ENCODE measurements at places on chromosomes 5 and 9.
A peak's percentile ranks its signal among the peaks of the same experiment; 100 is the strongest.

DNA sequence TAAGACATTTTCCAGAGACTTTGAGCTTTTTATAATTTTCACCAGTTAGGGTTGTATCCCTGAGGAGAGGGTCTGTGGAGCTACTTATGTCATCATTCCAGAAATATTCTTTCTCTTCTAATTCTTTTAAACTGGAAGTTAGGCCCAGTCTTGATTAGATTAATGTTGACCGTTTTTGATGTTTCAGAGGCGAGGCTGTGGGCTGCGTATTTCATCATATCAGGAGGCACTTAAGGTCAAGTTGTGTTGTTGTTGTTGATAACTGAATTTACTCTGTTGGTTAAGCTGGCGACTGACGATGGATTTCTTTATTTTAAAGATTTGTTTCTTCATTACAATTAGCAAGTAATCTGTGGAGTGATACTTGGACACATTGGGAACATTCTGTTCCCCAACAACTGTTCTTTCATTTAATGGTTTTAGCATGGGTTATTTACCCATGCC, 20.1 kb downstream of the IPO11 start:
- DNase-seq, result no peak

DNA sequence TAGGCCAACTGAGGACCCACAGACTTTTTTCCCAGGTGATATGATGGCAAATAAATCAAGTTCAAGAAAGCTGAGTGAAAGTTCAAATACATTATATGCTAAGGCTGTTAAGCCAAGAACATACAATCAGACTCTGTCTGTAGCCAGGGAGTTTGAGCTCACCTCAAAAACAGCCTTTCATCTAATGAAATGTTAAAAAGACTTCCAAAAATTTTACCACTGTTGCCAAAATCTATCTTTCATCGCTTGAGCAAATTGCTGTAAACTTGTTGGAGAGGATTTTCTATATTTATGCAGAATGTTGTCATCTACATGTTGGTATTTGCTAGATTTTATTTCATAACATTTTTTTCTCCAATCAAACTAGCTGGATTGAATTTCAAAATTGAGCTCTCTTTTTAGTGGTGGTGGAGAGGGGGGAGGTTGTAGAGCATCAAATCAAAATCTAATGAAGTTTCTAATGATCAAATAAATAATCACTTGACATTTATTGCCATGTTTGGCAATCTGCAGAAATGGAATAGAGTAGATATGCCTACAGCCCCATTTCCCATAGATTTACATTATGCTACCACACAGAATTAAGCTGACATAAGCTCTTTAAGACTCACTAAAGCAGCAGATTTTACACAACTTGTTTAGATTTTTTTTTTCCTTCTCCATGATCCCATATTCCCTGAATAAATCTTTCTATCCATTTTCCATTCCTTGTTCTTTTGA, 828.9 kb upstream of the ZNF608 start:
- no peak for DNase-seq

GRCh38 chr9:3330792-3331420, 194.9 kb downstream of the RFX3 start:
- DNase-seq, result no peak

- no peak for DNase-seq
These were observed 208.3 kb upstream of the VLDLR start for GRCh38 chr9:2413160-2413805.

- peak; percentile 40 for DNase-seq
These were observed 277.6 kb upstream of the ADAMTS16 start for GRCh38 chr5:4862500-4862899.

GRCh38 chr5:2802693-2803365, 51.4 kb upstream of the IRX2 start:
- DNase-seq, result no peak

- no peak for DNase-seq
These were observed 21.5 kb upstream of the ZBTB34 start for GRCh38 chr9:126838895-126839294.

DNA sequence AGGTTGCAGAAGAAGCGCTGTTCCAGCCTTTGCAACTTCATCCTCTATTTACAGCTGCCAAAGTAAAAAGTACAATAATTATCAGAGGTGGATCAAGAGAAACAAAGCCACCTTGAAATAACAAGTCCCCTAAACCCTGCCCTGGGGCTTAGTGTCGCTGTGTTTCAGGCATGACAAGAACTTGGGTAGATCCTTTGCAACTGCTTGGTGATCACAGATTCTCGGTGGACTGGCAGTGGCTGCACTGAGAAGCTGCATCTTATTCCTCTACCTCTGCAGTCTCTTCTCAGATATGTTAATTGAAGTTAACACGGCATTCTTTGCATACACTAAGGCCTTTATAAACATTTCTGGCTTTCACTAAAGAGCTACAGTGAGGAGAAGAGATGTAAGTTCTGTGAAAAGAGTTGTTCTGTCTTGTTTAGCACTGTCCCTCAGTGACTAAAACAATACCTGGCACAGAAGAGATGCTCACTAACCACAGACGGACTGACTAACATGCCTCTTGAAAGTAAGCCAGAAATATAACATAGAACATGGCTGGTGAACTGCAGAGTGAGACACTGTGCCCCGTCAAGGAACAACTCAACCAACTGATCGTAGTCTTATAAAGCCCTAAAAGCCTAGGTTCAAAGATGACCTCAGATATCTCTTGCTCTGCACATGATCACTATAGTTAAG, 144.2 kb downstream of the MLLT3 start:
- no peak for DNase-seq

GRCh38 chr5:152332716-152333460, 72.2 kb downstream of the NMUR2 start:
- no peak for DNase-seq

GRCh38 chr5:77643654-77644370, 5.3 kb upstream of the OTP start:
- DNase-seq, result no peak

GRCh38 chr5:13567819-13568218, 376.7 kb downstream of the DNAH5 start:
- no peak for DNase-seq

- DNase-seq, result no peak
These were observed 9.9 kb upstream of the PTGS1 start for GRCh38 chr9:122360891-122361290.

- DNase-seq, result no peak
These were observed 305.4 kb upstream of the NUDT12 start for GRCh38 chr5:103867857-103868598.

DNA sequence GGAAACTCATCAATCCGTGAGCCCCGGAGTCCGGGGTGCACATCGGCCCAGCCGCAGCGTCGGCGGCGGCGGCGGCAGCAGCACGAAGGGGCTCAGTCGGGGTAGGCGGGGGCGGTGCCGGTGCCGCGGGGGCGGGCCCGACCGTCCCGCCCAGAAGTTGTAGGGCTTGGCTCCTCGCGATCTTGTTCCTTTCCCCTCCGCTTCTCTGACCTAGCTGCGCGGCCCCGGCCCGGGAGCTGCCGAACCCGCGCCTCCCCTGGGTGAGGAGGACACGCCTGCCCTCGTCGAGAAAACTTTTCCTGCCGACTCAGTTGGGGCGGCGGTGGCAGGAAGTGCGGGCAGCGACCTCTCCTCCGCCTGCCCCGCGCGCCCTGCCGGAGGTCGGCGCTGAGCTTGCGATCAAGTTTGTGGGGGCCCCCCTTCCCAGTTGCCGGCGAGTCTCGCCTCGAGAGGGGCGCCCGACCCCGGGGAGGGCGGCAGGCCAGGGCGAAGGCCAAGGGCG, at the start of gene MAN2A1:
TSS of gene MAN2A1 (plus strand) at position 188 of the 502 bp plus-strand sequence. CDS start 491 bp downstream, outside the sequence.
- peak; percentile 86 for DNase-seq

DNA sequence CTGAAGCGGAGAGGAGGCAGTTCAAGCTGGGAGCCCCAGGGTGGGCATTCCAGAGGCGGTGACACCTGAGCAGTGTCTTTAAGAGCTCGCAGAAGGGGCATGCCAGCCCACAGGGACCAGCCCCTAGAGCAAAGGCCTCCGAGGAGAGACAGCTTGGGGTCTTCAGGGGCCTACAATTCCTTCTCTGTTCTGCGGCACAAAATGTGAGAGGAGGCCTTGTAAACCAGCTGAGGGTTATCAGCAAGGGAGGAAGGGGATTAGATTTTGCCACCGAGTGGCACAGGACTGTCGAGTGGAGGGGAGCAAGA, 505 bp upstream of the SIGMAR1 start:
- no peak for DNase-seq

GRCh38 chr9:137520614-137521404, 29.4 kb downstream of the PNPLA7 start:
- DNase-seq, result no peak
